ENCODE measurements at places on chromosomes 3 and 15.

- DNase-seq: no peak
Measured at GRCh38 chr3:155805204-155805801, 775 bp downstream of the C3orf33 start.

GRCh38 chr3:30680789-30681648 lies 74.6 kb downstream of the TGFBR2 start:
- DNase-seq: no peak

- no peak for DNase-seq
Measured at GRCh38 chr3:71414189-71414927, 169.2 kb downstream of the FOXP1 start.

DNA sequence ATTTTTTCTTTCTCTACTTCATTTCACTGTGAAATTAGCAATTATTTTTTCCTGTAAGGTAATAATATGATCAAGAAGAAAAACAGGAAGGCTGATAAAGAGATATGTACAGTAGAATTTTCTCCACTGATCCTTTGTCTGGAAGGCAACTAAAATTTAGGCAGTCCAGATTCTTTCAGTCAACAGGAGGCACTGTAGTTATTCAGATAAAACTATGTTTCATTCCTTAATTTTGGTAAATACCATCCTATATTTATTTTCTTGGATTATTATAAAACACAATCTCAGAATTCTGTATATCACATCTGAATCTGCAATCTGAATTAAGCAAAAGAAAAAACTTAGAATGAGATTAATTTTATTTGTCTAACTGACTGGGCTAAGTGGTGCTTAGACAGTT lies 343.2 kb downstream of the LSAMP start:
- DNase-seq: no peak

DNA sequence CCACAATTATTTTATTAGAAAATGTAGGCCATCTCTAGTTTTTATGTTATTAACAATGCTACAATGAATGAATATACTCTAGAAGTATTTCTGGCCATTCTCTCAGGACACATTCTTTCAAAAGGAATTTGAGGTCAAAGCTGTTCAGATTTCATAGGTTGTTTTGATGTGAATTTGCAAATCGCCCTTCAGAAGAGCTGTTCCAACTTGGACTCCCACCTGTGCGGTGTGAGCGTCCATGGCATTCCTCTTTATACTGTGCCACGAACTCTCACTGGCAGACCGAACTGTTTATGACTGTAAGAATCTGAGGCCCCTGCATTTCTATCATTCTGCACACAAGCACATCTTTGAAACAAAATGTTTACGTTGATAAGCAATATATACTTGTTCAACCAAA lies 18.6 kb upstream of the SLC24A5 start:
- DNase-seq: no peak

DNA sequence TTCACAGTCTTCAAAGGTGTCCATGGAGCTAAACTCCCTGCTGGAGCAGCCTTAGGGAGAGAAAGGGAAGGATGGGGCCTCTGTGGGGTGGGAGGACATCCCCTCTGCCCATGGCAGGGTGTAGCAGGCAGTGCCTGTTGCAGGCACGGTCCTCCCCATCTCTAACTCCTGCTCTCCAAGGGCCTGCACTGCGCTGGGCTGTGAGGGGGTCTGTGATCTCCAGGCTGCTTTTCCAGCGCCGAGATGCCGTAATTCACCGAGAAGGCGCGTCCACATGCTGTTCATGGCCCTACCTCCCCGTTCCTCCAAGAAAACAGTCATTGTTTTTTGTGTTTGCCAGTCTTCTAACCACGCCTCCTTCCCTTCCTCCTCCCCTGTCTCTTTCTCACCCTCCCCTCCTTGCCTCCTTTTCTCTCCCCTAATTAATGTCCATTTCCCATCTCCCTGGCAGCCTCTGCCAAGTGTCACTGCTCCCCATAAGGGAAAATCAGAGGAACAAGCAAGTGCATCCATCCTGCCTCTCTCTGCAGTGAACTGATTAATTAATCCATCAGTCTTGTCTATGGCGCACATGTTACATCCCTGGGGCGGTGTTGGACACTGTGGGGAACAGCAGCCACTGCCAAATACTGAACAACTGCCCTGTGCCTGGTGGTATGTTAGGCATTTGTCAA lies 17.7 kb upstream of the LAMP3 start:
- no peak for DNase-seq

DNA sequence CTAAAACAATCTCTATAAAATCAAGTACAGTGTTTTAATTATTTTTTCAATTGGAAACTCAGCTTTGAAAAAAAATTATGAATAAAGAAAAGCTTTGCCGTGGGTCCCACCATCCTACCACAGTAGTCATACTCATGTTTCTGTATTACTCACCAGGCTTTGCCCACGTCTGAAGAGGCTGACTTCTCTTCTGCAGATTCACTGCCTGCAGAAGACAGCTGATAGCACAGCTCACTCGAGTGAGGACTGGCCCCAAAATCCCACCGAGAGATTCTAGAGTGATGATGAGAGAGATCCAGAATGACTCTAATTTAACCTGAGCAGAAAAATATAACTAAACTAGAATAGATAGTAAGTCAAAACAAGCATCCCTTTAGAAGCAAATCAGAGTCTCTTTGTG lies 11.9 kb downstream of the C2CD4B start:
- DNase-seq: no peak

DNA sequence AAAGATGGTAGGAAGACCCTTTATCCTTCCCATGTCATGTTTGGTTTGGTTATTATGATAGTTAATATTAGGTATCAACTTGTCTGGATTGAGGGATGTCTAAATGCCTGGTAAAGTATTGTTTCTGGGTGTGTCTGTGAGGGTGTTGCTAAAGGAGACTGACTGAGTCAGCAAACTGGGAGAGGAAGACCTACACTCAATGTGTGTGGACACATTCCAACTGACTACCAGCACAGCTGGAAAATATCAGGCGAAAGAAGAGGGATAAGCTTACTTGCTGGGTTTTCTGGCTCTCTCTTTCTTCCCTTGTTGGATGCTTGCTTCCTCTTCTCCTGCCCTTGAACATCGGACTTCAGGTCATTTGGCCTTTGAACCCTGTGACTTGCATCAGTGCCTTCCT lies 1227.6 kb upstream of the EPHA6 start:
- no peak for DNase-seq

GRCh38 chr15:71313806-71314205 lies 198.5 kb downstream of the THSD4 start:
- no peak for DNase-seq

GRCh38 chr3:84891851-84892250 lies 66.9 kb upstream of the CADM2 start:
- DNase-seq: no peak

- DNase-seq: no peak
Measured at GRCh38 chr3:140276703-140277102, 341.7 kb downstream of the CLSTN2 start.

GRCh38 chr3:58026598-58026997 lies 18.4 kb downstream of the FLNB start:
- DNase-seq: no peak

DNA sequence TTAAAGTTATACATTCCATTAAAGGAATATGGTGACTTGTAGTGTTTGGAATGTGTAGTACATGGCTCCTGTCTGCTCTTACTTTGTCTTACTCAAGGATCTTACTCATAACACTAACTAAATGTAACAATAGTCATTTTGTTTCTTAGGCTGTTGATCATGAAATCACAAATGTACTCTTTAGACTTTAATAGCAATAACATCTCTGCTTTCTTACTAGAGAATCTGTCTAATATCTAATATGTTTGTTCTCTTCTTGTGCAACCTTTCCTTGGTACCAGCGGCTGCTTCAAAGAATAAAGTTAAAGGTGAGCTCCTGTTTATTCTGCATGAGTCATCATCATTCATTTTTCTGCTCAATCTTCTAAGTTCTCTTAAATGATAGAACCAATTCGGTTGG lies 767.5 kb downstream of the CADM2 start:
- DNase-seq: no peak

GRCh38 chr3:175763948-175764347 lies 904.8 kb downstream of the NAALADL2 start:
- DNase-seq: no peak

DNA sequence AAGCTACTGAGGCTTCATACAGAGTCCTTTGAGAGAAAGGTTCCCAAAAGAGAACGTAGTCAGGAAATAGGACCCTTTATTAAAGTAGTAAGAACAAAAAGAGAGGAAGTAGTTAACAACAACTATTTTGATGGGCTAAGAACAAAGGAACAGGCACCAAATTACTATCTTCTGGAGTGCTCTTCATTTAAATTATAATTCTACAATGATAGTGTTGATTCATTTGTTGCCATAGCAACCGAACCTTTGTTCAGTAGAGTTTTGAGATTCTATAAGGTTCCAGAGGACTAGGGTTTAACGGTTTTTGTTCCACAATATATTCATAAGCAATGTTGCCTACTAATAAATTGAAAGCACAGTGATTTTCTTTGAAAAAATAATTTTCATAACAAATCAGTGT lies 78.8 kb downstream of the CMSS1 start:
- no peak for DNase-seq

DNA sequence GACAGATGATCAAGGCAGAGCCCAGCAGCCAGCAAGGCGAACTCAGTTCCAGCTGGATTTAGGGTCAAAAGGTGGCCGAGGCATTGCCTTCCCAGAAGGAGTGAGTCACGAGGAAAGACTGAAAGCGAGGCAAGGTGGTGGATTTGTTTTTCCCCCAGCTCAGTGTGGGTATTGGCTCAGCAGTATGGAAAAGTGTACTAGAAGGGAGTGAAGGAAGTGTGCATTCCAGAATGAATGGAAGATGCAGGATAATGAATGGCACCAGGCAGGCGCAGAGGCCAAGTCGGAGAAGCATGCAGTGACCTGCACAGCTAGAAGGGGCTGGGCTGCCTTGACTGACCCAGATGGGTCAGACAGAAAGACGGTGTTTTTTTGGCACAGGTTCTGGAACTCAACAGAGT lies 46.3 kb downstream of the FOXP1 start:
- no peak for DNase-seq

GRCh38 chr3:23496165-23496564 lies 293.0 kb downstream of the UBE2E2 start:
- DNase-seq: no peak

DNA sequence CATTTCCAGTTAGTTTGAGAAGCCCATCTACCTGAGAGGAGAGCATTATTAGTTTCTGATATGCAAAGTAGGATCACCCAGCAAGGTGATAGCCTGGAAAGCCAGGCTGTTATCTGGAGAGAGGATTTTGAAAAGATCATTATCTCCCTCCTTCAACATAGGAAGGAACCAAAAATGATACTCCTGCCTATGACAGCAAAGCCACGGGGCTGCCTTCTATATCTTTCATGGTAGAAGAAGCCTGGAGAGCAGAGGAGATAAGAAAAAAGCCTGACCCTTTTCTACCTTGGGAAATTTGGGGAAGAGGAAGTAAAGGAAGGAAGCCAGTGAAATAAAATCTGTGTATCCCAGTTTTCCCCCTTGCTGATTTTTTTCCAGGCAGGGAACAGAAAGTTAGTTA lies 205.5 kb downstream of the MFSD1 start:
- no peak for DNase-seq

GRCh38 chr15:84881520-84881830 lies 3.0 kb upstream of the SLC28A1 start:
- no peak for DNase-seq

DNA sequence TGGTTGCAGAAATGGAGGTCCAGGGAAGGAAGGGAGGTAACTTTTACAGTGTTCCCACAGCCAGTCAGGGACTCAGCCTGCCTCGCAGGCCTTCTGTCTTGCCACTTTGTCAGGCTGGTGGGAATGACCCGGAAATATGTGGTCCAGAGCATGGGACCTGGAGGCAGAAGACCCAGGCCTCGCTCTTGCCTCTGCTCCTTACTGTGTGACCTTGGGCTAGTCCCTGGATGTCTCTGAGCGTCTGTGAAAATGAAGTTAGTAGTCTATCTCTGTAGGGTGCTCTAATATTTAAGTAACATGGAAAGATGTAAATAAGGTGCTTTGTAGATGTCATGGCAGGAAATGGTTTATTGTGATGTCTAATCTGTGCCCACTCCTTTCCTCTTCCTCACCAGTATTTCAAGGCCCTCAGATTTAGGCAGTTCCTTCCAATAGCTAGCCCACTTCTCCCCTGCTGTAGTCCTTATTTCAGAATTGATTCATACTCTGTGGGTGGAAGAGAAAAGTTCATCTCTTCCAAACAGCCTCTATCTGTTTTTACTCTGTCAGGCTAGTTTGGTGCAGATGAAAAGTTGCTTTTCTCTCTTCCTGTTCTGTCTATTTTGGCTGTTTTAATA lies 9.1 kb downstream of the CORO2B start:
- no peak for DNase-seq

GRCh38 chr3:116135457-116136085 lies 309.7 kb downstream of the LSAMP start:
- DNase-seq: no peak

DNA sequence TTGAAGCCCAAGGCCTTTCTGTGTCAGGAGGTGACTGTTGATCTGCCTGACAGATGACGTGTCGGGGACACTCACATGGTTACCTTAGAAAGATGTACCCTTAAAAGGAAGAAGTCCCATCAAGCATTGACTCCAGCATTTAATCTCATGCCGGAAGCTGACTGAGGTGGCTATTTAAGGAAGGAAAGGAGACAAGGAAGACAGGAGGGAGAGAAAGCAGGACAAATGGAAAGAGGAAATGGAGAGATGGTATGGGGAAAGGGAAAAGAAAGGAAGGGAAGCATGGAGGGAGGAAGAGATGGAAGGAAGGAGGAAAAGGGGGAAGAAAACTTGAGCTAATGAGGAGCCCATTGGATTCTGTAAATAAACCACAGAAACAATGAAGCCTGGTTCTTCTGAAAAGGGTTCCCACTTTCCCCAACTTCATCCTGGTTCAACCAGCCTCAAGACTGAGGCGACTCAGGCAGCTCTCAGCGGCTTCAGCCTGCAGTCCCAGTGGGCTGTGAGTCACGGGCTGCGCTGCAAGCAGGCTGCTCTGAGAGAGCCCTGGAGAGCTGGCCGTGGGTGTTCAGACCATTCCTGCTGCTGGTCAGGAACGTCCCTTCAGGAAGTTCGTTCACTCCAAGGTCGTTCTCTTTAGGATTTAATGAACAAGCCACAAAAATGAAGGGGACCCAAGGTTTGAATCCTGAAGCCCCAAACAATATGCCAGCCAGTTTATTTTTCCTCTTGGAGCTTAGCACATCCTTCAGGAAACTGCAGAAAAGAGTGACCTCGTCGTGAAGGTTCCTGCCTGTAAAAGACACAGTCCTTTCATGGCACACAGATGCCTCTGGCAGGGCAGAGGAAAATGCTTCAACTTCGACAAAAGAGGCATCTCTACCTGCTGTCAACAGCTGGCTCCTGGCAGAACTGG lies 69.6 kb upstream of the THBS1 start:
- DNase-seq: no peak

- DNase-seq: no peak
Measured at GRCh38 chr15:52255935-52256334, 39.7 kb downstream of the MYO5C start.

DNA sequence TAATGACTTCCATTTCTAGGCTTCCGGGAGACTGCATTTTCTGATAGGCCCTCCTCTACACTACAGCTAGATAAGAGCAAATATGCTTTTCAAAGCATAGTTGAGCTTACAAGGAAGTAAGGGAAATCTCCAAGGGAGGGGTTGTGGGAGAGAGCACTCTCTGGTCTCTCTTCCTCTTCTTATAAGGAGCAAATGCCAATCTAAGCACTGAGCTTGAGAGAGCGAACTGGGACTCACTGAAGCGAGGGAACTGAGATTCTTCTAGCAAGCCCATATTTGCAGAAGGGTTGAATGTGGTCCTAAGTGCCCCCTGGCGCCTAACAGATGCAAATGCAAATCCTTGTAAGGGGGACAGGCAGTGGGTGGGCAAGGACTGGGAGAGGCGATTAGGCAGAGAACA lies 164.8 kb downstream of the ERC2 start:
- DNase-seq: no peak
